Ureter (tissue), 1 donor: ENCODE measurements at places on chromosomes 2 and 18. TPM values are rescaled to one million over a fixed set of nuclear protein-coding genes. Genes with fewer than 3 reads are reported as not detected.

STK25 gene
- 166 TPM for total RNA-seq

HOXD10 gene
- total RNA-seq = 4.4 TPM

DCDC2C gene
- total RNA-seq = not detected

VSNL1 gene
- 0.39 TPM for total RNA-seq

GULP1 gene
- 19.9 TPM for total RNA-seq

GKN1 gene
- not detected for total RNA-seq

GPR75 gene
- 4.4 TPM for total RNA-seq

SP140 gene
- total RNA-seq = 2.7 TPM

EPAS1 gene
- 300 TPM for total RNA-seq

NR4A2 gene
- 6.6 TPM for total RNA-seq

INPP5D gene
- total RNA-seq = 43.4 TPM

GAD1 gene
- total RNA-seq = 0.57 TPM
